AG10803 (cell line): ENCODE measurements at places on chromosomes 16 and 17.
A peak's percentile ranks its signal among the peaks of the same experiment; 100 is the strongest.

GRCh38 chr16:84443166-84443802 is 61.2 kb downstream of the MEAK7 start:
- no peak for DNase-seq

GRCh38 chr17:15265131-15265530 is at the start of gene PMP22:
PMP22 (minus strand) TSS chr17:15265326; CDS start chr17:15260727, 4,599 bp downstream.
- no peak for DNase-seq

DNA sequence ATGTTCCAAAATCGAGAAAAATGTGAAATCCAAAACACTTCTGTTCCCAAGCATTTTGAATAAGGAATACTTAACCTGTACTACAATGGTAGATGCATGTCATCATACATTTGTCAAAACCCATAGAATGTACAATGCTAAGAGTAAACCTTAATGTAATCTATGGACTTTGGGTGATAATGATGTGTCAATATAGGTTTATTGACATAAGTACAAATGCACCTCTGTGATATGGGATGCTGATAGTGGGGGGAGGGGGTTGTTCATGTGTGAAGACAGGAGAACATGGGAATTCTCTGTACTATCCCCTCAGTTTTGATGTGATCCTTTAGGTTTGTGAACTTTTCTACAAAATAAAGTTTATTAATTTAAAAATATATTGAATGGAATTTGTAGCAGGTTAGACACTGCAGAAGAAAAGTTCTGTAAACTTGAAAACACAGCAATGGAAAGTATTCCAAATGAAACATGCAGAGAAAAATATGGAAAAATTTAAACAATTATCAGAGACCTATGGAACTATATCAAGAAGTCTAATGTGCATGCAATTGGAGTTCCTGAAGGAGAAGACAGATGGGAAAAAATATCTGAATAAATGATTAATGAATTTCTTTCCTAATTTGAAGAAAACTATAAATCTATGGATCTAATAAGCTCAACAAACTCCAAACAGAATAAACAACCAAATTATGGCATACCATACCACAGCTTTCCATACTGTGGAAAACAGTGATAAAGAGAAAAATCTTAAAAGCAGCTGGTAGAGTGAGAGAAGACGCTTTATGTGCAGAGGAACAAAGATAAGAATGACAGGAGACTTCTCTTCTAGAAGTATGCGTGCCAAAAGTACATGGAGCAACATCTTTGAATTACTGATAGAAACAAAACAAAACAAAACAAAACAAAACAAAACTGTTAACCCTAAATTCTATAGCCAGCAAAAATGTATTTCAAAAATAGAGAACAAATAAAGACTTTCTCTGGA is 34.7 kb upstream of the MSI2 start:
- DNase-seq: no peak

GRCh38 chr17:42535155-42536047 is 640 bp upstream of the NAGLU start:
- no peak for DNase-seq

DNA sequence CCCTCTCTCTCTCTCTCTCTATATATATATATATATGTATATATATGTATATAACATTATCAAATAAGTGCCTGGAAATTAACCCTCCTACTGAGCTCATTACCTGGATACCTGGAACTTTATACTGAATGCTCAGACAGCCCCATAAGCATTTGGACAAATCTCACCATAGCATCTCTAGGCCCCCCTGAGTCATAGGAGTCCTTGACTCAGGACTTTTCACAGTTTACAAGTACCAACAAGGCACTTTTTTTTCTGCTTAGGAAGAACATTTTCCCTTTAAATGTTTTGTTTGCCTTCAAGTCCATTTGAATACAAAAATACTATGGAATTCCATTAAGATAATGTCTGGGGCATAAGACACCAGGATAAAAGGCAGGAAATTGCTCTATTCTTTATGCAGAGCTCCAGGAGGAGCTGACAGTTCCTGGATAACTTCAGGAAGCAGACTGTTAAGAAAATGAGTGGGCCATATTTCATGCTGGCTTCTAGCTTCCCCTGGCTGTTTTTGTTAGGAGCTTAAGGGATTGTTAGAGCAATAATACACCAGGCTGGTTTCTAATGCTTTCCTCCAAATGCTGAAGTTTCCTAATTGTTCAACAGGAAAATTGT is 171.7 kb upstream of the ASIC2 start:
- DNase-seq: no peak

DNA sequence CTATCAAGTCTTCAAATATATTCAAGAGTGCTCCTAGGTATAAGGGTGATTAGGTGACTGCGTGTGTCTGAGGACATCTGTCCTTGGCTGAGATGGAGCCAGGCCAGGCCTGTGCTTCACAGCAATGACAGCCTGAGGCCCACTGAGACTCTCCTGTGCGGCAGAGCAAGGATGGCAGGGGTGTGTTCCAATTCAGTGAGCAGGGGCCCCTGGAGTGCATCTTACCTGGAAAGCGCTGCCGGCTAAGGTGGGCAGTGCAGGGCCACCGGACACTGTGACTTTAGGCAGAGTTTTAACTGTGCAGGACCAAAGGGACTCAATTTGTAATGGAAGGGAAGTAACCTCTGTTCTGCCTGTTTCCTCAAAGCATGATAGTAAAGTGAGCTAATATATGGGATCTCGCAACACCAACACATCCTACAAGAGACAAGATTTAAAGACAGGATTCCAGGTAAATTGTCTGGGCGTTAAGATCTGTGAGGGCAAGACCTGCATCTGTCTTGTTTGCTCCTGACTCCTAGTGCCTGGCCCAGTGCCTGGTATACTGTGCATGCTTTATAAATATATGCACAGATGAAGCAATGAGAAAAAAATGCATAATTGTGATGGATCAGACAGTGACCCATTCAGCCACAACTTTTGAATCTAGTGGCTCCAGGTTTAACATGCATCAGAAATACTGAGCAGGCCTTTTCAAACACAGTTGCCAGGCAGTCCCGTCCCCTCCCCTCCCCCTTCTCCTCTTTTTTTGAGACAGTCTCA is 86.7 kb downstream of the MRC2 start:
- DNase-seq: peak; percentile 57

GRCh38 chr17:60137731-60138130 is 12.0 kb upstream of the CA4 start:
- DNase-seq: no peak
